ENCODE measurements at places on chromosomes 12 and 14.

- DNase-seq, result no peak
Observed at GRCh38 chr12:114625294-114625851, 58.6 kb downstream of the TBX3 start.

DNA sequence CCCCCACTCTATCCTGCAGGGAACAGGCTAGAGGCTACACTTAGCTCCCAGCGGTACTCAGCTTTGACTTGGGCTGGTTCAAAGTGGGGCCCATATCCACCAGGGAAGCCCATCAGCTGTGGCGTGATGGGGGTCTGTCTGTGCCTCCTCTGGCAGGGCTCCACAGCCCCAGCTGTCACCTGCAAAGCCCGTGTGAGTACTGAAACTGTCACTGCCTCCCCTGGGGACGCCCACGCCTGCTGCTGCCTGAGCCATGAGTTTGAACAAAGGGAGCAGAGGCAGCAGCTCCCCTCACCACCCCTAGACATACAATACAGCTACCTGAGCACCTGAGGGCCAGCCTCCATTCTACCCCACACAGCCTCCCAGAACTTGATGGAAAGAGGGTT, 5.0 kb downstream of the REM2 start:
- no peak for DNase-seq

GRCh38 chr14:68167383-68168087, 348.0 kb downstream of the RAD51B start:
- no peak for DNase-seq

GRCh38 chr12:123720141-123720814, 8.1 kb downstream of the ATP6V0A2 start:
- DNase-seq, result no peak

- DNase-seq, result no peak
Observed at GRCh38 chr12:28699029-28699428, 450.0 kb upstream of the FAR2 start.

GRCh38 chr14:50610465-50610864, 50.5 kb downstream of the ATL1 start:
- DNase-seq, result no peak

GRCh38 chr12:24979976-24980730, 31.3 kb upstream of the BCAT1 start:
- DNase-seq, result no peak

GRCh38 chr12:113983777-113984448, 17.8 kb upstream of the RBM19 start:
- no peak for DNase-seq

DNA sequence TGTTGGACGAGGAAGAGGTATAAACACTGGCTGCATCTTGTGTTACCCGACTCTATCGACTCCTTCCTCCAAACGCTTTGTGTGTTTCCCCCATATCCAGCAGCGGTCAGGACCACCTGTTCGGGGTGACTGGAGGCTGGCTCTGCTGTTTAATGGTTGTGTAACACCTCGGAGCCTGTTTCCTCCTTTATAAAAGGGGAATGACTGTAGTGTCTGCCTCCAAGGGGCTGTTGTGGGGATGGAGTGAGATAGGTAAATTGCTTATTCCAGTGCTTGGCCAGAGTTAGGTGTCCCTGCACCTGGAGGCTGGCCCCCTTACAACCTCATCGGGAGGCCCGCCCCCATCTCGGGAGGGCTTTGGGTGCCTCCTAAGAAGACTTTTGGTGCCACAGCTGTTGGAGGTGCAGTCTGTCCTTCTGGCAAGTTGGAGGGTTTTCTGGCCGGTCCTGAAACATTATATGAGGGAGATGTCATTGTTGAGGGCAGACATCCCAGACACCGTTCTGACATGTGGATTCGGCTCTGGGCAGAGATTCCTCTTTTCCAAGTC, 1.1 kb downstream of the MLXIP start:
- no peak for DNase-seq

- DNase-seq, result no peak
Observed at GRCh38 chr14:100149851-100150611, 9.4 kb downstream of the DEGS2 start.
